ENCODE measurements at places on chromosomes 12 and 14. TPM values are rescaled to one million over a fixed set of nuclear protein-coding genes. Genes with fewer than 3 reads are reported as not detected.

GRCh38 chr14:102490456-102490855, 19.1 kb downstream of the ANKRD9 start:
- no peak for DNase-seq

DNA sequence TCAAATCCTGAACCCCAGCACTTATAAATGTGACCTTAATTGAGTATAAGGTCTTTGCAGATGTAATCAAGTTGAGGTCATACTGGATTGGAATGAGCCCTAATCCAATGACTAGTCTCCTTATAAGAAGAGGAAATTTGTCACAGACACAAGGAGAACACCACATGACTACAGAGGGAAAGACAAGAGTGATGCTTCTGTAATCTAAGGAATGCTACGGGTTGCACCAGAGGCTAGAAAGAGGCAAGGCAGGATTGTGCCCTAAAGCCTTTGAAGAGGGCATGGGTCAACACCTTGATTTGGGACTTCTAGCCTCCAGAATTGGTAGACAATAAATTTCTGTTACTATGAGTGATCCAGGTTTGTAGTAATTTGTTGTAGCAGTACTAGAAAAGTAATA, 135.0 kb downstream of the FOXG1 start:
- no peak for DNase-seq

DNA sequence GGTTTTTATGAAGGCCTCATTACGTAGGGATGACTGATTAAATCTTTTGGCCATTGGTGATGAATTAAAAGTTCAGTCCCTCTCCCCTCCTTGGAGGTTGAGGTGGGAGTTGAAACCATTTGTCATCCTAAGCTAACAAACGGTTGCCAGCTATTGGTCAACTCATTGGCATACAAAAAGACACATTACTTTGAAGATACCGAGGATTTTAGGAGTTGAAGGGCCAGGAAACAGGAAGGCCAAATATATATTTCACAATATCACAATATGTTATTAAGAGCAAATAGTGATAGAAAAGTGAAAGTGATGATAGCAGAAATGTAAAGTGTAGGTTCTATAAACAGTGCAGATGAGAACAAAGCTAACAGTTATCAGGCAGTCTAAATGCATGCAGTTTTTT, 24.4 kb downstream of the RCOR1 start:
- DNase-seq = no peak

DNA sequence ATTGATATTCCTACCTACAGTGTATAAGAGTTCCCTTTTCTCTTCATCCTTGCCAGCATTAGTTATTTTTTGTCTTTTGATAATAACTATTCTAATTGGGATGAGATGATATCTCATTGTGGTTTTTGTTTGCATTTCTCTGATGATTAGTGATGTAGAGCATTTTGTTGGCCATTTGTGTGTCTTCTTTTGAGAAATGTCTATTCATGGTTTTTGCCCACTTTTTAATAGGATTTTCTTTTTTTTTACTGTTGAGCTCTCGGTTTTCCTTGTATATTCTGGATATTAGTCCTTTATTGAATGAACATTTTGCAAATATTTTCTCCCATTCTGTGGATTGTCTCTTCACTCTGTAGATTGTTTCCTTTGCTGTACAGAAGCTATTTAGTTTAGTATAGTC, 79.6 kb upstream of the AMIGO2 start:
- no peak for DNase-seq

GRCh38 chr12:113245695-113246477, 24.6 kb downstream of the TPCN1 start:
- DNase-seq = peak; percentile 75

- no peak for DNase-seq
Observed at GRCh38 chr12:22287776-22288621, 46.5 kb downstream of the ST8SIA1 start.

GRCh38 chr12:123839826-123840225, 77.7 kb downstream of the DNAH10 start:
- no peak for DNase-seq

DNA sequence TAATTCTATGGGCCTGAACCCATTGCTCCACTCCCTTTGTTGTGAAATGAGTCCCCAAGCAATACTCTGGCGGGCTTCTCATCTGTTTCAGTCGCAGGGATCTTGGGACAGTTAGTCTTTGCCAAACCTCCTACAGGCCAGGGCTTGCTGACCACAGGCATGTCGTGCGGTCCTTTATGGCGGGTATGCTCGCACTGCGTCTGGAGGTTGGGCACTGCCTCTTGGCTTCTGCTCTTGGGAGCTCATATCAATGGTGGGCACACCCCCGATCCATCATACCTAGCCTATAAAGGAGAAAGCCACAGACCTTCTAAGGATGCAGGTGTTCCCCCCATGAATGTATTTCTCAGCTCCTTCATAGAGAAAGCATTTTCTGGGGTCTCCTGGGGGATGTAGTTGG, 99.3 kb downstream of the AACS start:
- DNase-seq = no peak

- DNase-seq = no peak
Observed at GRCh38 chr14:55733599-55733998, 153.6 kb downstream of the KTN1 start.

- no peak for DNase-seq
Observed at GRCh38 chr12:63961543-63961942, 117.0 kb downstream of the SRGAP1 start.

- DNase-seq = no peak
Observed at GRCh38 chr12:14167005-14167628, 185.7 kb upstream of the GRIN2B start.

- DNase-seq = no peak
Observed at GRCh38 chr12:10543499-10543898, 37.8 kb downstream of the EIF2S3B start.

GRCh38 chr14:51701951-51702350, 50.2 kb downstream of the FRMD6 start:
- DNase-seq = no peak

DNA sequence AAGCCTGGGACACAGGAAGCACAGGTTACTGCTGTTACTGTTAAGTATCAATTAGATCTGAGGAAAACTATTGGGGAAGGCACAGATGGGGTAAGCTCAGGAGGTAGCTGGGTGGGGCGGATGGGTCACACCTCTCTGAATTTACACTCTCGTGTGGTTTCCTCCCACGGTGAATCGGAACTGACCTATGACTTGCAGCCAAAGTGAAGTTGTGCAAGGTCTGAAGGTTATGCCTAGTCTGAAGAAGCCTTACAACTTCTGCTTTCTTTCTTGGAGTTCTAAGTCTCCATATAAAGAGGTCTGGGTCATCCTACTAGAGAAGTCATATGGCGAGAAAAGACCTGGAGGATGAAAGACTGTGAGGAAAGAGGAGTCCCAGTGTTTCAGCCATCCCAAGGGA, 25.6 kb upstream of the GPATCH2L start:
- DNase-seq = no peak

DNA sequence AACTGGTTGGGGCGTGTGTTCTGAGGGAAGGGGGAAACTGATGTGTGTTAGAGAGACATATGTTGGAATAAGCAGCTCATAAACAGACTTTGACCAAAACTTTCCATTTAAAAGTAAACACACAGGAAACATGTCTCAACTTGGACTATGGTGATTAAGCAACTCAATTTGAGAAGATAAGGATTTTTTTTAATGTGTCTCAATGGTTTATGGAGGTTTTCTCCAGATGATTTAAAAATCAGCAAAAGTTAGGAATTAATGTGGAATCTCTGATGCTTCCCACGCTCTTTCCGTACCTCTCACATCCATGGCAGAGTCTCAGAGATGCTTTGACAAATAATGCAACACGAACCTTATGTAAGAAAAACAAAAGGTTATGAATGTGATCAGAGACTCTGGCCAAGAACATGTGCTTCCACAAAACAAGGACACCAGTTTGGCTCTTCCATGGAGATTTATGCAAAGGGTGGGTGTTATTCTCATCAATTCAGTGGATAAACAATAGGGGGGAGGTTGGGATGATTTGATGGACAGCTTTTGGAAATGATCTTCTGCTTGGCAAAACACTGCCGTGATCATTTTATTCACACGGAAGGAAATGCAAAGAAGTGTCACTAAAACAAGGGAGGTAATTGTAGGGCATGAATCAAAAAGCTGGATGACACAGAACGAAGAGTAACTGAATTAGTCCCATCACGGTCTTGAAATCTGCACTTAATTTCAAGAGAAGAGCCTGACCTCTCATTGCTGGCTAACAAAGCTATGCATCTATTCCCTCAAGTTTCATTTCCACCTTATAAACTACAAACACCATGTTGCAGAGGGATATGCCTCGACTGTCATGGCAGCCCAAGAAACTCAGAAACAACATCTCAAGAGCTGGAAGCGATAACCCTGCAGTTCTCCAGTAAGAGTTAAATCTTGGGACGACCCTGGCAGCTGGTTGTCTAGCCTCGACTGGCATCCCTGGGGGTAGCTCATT, 76.5 kb downstream of the FOXN3 start:
- no peak for DNase-seq

GRCh38 chr12:110917961-110918360, 2.4 kb downstream of the MYL2 start:
- DNase-seq = no peak

DNA sequence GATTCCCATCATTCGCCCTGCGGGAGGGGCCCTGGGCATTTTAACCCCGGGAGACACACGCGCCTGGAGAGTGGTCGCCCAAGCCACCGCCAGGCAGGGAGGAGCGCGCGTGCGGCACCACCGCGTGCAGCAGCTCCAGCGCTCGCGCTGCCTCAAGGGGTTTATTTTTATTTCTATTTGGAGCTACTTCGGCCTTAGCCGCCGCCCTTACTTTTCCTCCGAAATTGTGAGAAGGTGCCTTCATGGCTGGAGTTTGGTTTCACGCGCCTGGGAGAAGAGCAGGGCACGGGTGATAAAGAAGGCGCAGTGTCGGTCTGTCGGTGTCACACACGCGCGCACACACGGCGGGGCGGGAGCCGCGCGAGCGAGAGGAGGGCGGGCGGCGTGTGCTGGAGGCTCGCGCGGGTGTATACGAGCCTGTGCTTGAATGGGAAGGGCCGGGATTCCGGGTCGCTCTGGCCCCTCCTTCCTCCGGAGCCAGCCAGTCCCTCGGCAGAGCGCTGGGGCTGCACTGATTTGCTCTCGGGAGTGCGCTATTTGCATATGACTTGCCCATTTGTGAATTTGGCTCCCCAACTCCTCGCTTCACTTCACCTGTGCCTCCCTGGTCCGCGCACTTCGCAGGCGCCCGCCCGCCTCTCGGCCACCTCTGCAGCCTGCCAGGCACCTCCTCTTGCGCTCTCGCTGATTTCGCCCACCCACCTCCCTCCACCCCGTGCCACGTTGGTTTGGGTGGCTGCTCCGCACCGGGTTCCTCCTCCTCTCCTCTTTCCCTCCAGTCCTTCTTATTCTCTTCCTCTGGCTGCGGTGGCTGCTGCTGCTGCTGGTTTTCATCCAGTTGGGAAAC, 932.3 kb downstream of the DIO2 start:
- peak; percentile 59 for DNase-seq

GRCh38 chr14:92690171-92691011, 58.0 kb downstream of the LGMN start:
- no peak for DNase-seq

DNA sequence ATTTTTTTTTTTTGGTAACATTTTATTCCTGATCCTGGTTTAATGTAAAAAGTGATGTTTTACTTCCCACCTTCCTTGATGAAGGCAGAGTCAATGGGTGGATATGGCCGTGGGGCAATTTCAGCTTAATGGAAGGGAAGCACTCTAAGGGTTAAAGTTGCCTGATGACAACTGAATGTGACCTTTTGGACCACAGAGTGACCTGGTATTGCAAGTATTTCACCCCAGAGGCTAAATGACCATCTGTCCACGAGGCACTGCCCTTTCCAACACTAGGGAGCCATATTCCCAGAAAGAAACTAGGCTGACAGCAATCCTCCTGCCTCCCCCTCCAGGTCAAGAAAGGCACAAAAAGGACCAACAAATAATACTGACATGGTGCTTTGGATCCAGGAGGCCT, 4.8 kb downstream of the CCDC177 start:
- DNase-seq = no peak

- no peak for DNase-seq
Observed at GRCh38 chr12:47883663-47884195, 21.1 kb downstream of the VDR start.

DNA sequence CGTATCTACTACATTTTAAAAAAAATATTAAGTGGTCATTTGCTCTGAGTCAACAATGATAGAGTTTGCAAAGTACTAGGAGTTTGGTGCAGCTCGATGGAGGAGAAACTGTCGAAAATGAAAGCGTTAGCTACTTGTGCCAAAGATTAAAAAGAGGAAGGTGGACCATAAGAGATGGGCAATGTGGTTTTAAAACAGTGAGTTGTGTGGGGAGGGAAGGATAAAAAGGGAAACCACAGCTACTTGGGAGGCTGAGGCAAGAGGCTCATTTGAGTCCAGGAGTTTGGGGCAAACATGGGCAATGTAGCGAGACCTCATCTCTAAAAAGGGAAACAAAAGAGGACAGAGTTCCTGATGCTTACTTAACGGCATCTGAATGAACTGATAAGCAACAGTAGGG, 18.2 kb upstream of the STRAP start:
- no peak for DNase-seq

- no peak for DNase-seq
Observed at GRCh38 chr12:58268069-58268468, 326.7 kb downstream of the ATP23 start.

DNA sequence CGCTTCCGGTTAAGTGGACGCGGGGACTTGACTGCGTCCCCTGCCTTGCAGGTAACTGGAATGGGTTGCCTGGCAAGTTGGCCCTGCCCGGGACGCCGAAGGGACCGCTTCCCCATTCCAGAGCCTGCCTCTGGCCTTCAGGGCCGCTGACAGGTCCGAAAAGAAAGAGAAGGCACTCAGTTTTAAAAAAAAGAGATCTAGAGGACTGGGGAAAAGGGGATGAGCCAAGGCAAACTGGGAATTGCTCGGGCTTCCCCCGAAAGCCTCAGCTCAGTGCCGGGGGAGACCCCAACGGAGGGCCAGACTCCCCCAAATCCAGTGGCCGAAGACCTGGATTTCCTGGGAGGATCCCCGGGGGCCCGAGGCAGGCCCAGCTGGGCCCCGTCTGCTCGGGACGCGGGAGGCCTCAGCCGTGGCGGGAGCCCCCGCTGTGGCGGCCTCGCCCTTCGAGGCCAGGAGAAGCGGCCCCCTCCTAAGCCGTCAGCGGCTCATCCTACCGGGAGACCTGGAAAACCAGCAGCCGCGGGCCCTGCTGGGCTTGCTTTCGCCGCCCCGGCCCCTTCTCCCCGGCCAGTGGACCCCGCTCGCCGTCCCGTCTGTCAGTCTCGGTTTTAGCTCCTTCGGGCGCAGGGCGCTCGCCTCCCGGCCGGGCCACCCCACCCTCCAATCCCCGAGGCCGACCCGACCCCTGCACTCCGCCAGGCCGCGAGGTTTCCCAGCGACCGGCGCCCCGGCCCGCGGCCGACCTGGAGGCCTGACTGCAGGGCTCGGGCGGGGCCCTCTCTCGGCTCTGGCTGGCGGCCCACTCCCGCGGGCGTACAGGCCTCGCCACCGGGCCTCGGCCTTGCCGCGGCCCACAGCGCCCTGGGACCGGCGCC, 12.5 kb downstream of the OTX2 start:
- no peak for DNase-seq

GRCh38 chr12:111056618-111057521, 136.5 kb upstream of the MYL2 start:
- no peak for DNase-seq

The CCDC38 gene
- total RNA-seq = not detected

The TC2N gene
- total RNA-seq = 3.0 TPM

The LRCOL1 gene
- not detected for total RNA-seq

The RGS6 gene
- not detected for total RNA-seq

The SRGAP1 gene
- 14.5 TPM for total RNA-seq

Measured in epithelial cell of proximal tubule (primary cell).